ENCODE measurements at places on chromosomes 12 and 14.
A peak's percentile ranks its signal among the peaks of the same experiment; 100 is the strongest.

GRCh38 chr14:89351221-89351515, 65.9 kb downstream of the FOXN3 start:
- no peak for DNase-seq

- no peak for DNase-seq
Measured at GRCh38 chr12:127383281-127383680, 883.7 kb upstream of the TMEM132C start.

DNA sequence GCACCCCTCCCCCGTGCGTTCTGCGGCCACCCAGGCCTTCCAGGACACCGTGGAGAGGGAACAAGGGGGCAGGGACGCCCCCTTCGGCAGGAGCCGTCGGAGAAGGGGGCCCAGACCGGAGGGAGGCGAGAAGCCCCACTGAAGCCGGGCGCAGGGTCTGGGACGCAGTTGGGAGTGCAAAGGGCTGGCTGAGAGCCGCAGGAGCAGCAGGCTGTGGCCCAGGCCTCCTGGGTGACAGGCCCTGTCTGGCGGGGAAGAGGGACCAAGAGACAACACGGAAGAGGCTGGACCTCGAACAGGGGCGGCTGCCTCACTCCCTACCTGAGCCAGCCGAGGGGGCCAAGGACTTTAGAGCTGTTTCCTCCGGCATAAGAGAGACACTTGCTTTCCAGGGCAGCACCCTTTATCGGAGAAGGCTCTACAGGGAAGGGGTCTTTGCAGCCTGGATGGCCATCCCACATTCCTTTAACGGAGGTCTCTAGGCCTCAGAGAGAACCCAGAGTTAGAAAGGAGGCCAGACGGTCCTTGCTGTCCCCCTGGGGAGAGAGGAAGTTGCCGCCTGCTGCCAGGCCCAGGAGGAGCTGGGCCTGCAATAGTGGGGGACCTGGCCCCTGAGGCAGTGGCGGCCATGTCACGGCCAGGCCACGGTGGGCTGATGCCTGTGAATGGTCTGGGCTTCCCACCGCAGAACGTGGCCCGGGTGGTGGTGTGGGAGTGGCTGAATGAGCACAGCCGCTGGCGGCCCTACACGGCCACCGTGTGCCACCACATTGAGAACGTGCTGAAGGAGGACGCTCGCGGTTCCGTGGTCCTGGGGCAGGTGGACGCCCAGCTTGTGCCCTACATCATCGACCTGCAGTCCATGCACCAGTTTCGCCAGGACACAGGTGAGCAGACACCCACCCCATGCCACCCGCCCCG, 1.3 kb downstream of the DTX1 start:
- no peak for DNase-seq

DNA sequence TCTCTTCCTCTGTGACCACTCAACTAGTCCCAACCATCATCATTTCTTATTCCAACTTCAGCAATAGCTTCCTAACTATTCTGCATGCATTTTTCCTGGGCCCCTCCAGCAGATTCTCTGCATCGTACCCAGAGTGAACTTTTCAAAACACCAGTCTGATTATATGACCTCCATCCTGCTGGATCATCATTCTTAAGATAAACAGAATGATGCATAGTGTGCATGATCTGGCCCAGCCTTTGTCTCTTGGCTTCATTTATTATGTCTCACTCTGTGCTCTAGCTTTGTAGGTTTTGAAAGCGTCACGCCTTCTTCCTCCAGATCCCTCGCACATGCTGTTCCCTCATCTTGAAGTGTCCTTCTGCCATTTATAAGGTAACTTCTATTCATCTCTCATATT, 46.3 kb upstream of the SLC38A4 start:
- DNase-seq = no peak

GRCh38 chr12:51388846-51389245, 2.4 kb downstream of the GALNT6 start:
- DNase-seq = no peak

- no peak for DNase-seq
Measured at GRCh38 chr14:101236496-101237251, 324.6 kb upstream of the DIO3 start.

DNA sequence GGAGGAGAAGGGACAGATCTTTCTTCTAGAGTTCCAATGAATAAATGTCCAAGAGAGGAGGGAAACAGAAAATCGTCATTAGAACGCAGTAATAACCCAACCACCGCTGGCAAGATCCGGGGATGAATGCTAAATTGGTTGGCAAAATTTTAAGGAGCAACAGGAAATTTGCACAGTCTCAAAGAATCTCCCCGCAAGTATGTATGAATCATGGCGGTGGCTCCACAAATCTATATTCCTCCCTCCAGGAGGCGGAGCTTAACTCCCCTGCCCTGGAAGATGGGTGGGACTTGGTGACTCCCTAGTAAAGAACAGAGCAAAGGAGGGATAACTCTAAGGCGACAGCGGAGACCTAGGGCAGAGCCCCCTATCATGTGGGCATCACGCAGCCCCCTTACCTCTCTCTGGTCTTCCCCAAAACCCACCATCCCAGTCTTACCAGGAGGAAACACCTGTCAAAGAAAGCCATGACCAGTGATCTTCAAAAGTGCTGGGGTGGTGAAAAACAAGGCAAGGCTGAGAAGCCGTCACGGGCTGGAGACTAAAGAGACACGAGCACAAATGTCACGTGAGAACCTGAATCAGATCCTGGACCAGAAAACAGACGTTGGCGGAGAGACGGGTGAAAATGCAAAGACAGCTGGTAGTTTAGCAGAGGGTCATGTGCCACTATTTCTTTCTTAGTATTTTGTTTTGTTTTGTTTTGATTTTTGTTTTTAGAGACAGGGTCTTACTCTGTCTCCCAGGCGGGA, 125.8 kb downstream of the NCOR2 start:
- no peak for DNase-seq

- no peak for DNase-seq
Measured at GRCh38 chr12:128116537-128116936, 150.4 kb upstream of the TMEM132C start.

DNA sequence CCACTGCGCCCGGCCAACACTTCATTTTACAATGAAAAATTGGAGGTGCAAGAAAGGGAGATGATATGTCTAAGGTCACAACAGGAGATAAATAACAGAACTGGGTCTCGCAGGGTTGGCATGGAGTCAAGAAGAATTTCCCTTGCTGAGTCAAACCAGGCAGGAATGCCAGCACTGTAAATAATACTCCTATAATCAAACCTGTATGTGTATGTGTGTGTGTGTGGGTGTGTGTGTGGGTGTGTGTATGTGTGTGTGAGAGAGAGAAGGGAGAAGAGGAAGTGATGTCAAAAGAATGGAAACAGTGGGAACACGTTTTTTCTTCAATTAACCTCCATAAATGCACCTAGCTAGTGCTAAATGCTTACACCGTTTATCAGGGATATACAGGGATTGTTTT, 70.4 kb downstream of the TMEM116 start:
- DNase-seq = peak; percentile 27

- DNase-seq = no peak
Measured at GRCh38 chr12:38159092-38159551, 157.5 kb upstream of the ALG10B start.

DNA sequence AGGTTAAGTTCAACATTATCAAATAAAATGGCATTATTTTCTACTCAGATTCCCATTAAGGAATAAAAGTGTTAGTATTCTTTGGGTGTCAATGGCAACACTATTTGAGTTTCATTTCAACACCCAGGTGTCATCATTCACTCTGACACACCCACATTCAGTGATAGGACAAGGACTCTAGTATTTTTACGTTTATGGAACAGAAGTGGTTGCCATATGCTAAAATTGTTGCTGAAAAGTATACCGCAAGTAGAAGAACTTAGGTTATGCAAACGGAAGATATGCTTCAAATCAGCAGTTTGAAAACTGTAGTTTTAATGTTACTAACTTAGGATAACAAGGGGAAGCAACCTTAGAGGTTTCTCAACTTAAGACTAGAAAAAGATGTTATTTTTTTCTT, 20.0 kb upstream of the SGPP1 start:
- DNase-seq = no peak

- DNase-seq = no peak
Measured at GRCh38 chr14:89650077-89650978, 233.3 kb upstream of the FOXN3 start.

DNA sequence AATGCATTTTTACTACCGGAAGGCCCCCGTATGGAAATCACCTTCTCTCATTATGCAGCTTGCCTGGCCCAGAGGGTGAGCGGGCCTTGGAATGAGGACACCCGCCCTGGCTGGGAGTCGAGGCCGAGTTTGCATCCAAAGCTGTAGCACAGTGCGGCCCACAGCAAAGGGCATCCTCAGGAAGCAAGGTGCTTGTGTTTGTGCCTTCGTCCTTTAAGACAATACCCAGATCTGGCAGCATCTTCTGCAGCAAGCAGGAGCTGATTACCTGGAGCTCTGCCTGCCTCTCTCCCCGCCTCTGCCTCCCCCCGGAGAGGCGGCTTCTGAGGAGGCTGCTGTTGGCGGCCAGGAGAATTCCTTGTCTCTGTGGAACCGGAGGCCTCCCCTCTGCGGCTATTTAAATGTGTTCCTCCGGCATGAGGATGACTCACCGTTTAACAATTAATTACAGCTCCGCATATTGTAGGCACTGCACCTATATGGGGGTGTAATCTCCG, 145.3 kb downstream of the CACNA1C start:
- peak; percentile 51 for DNase-seq

- no peak for DNase-seq
Measured at GRCh38 chr14:90577661-90578282, 180.9 kb downstream of the CALM1 start.

- no peak for DNase-seq
Measured at GRCh38 chr14:68518761-68519670, 273.9 kb downstream of the ZFP36L1 start.

DNA sequence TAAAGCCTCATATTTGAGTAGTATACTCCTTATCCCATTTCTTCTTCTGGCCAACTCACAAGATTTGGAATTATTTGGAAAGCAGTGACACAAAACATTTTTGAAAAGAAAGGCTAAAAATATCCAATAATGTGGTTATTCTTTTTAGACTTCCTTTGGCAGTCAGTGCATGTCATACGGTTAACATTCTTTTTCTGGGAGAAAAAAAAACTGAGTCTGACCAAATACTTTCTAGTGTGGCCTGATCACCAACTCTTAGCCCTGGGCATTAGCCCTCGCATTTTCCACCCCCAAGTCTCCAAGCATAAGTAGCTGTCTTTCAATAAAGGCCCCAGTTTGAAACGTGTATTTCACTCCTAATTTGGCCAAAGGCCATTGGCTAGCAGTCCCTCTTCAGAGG, 5.9 kb downstream of the RASSF3 start:
- peak; percentile 53 for DNase-seq

DNA sequence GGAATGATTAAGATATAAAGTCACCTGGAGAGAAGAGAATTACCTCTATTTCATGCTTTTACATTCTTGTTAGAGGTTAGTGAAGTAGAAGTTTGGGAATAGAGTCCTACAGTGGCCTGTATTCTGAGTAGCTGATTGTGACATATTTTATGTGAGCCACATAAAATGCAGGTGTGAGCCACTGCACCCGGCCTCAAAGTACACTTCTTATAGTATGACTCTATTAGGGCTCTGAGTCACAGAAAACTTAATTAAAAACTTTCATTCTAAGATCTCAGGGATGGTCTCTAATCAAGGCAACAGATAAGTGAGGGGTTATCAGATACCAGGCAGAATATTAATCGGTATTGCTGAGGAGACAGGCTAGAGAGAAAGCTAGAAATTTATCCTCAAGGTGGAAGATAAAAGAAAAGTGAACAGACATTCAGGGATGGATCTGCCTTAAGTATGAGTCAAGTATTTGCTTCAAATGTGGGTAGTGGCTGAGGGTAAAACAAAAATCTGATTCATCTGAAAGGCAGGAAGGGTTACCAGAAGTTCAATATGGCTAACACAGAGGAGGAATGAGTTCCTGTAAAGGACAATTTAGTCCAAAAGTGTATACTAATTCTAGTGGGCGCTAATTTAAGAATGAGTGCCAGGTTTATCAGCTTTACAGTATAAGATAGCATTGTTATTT, 5.5 kb upstream of the G2E3 start:
- DNase-seq = no peak

DNA sequence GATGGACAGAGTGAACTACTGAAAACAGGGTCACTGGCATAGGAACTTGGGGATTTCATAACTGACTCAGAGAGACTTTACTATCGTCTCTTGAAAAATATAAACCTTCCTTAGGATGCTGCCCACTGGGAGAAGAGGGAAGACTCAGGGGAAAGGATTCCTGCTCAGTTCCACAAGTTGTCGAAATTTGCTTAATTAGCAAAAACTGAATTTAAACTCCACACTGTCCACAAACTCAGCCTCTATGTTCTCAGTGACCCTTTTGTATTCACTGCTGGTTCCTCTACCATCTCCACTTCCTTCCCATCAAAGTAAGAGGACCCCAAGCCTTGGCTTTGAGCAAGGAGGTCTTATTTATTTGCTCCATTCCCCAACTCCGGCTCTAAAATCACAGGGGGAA, 7.2 kb upstream of the MYL6B start:
- no peak for DNase-seq

- DNase-seq = no peak
Measured at GRCh38 chr14:51293912-51294389, 53.9 kb downstream of the TMX1 start.

- no peak for DNase-seq
Measured at GRCh38 chr12:4190366-4191063, 83.0 kb upstream of the CCND2 start.

- DNase-seq = no peak
Measured at GRCh38 chr12:94457311-94457710, 2.4 kb downstream of the CEP83 start.

- no peak for DNase-seq
Measured at GRCh38 chr14:52241087-52241793, 26.3 kb upstream of the PTGDR start.

GRCh38 chr14:105169776-105170655, 1.4 kb upstream of the JAG2 start:
- DNase-seq = no peak

DNA sequence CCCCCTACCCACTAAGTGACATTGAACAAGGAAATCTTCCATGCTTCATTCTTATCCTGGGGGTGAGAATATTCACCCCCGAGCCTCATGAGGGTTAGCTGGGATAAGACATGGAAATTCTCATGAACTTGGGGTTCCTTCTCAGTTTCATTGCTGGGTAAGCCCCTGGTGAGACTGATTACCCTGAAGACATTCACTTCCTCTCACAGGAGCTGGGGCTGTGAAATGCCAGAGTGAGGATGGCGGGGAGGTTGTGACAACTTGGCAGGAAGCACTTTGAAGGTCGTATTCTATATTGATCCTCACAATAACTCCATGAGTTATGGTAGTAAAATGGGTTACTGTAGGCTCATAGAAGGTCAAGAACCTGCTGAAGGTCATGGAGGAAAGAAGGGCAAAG, 43.5 kb downstream of the ESRRB start:
- DNase-seq = no peak

All from stomach (tissue), 19 donors.